ENCODE measurements at places on chromosomes 13 and 19.

GRCh38 chr13:36131222-36131930, at the start of gene DCLK1:
DCLK1 (minus strand) TSS chr13:36131382.
- DNase-seq = no peak

DNA sequence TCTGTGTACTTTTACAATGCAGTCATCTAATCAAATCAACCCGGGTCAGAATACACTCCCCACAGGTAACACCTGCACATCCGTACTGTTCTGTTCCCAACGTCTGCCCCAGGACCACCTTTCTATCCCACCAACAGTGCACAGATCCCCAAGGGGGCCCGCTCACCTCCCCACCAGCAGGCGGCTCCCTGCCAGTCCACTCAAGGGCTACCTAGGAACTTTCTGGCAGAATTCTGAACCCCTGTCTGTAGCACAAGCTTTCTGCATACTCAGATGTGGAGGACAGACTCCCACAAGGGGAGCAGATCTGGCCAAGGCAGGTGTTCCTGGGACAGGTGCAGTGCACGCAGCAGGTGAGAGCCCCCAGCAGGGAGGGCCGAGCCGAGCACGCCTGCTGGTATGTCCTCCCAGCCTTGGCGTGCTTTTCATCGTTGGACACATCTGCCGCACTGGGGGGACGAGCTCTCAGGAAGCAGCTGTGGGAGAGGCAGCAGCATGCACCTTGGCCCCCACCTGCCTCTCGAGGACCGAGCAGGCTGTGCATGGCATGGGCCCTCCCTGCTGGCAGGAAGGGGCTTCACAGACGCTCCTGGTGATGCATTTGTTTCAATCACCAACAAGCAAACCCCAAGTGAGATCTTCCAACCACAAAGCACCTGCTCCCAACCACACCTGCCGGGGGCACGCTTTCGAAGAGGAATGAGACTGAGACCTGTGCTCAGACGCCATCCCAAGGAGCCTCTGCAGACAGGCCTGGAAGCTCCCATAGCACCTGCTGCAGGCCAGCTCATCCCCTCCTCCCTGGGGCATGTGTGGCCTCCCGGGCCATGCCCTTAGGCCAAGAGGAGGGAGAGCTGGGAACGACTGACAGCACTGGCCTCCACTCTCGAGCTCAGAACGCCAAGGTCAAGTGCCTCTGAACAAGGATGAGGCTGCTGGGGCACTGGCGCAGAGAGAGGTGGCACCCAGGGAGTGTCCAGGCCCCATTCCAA, 35.9 kb downstream of the RAB20 start:
- DNase-seq = no peak

DNA sequence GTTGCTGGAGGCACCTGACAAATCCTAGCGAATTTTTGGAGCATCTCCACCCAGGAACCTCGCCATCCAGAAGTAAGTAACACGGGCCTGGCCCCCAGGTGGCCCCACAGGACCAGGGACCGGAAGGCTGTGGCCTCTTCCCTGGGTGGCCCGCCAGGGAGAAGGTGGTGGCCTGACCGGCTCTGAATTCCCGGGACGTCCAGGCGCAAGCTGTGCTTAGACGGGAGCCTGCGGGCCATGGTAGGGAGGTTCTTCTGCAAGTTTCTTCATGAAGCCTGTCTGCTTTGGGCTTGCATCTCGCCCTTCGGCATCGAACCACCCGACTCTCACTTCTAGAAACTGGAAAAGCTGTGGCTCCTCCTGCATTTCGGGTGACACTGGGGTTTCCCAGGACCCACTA, 47.4 kb downstream of the KDM4B start:
- DNase-seq = no peak

DNA sequence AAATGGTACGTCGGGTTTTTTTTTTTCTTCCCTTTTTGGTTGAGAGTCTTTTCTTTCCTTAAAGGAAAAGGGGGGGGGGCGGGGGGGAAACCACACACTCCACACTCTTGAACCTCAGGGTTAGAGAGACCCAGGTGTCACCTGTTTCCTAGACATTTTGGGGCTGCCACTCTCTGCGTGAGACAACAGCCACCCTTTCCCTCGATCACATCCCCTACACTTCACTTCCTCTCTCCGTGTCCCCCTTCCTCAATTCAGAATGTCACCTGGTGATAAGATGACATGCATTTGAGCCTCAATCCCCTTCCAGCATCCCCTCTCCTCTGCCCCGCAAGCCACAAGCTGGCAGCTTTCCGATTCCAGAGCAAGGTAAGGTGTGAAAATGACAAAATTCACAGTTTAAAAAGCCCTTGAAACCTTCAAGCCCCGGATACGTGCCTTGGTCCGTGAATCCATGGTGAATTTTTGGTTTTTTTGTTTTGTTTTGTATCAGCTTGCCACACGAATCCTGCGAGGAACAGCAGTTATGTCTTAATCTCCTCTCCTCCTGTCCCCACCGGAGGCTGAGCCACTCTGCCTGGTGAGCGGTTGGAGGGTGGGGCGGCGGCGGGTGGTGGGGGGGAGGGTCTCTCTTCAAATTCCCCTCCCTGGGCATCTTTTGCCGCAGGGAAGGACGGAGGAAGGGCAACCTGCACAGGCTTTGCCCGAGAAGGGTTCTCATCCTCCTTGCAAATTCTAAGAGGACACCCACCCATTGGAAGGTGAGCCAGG, 4.2 kb downstream of the PTPRS start:
- DNase-seq = no peak

- DNase-seq = peak; percentile 48
These were observed at the start of gene EHD2 for GRCh38 chr19:47713046-47714021. EHD2 (plus strand) TSS chr19:47713422; CDS start chr19:47716613, 3,191 bp downstream.

DNA sequence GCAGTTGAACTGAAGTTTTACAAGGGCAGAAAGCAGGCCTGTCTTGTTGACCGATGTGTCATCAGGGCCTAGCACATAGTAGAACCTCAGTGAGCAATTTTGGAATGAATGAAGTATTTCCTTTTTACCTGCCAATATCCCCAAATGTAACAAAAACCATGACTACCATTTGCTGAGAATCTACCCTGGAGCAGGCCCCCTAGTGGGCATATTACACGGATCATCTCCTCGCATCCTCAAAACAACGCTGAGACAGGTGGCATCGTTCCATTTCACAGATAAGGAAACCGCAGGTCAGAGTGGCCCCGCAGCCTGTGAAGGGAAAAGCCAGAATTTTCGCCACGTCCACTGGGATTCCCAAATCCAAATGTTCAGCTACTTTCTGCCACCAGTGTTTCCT, 77.9 kb downstream of the CACNA1A start:
- peak; percentile 3 for DNase-seq

DNA sequence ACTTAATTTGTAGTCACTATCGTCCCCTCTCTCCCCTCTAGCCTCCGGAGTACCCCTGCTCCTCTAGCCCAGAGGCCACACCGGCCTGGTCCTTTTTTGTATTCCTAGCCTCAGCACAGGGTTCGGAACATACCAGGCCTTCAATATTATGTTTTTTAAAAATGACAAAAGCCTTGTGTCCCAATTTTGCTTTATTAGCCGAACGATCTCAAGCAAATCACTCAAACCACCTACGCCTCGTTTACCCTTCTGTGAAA, 463 bp upstream of the POMP start:
- DNase-seq = no peak

GRCh38 chr19:30802424-30803013, 430.3 kb downstream of the ZNF536 start:
- DNase-seq = no peak

GRCh38 chr13:48593536-48593935, 60.2 kb upstream of the CYSLTR2 start:
- no peak for DNase-seq

DNA sequence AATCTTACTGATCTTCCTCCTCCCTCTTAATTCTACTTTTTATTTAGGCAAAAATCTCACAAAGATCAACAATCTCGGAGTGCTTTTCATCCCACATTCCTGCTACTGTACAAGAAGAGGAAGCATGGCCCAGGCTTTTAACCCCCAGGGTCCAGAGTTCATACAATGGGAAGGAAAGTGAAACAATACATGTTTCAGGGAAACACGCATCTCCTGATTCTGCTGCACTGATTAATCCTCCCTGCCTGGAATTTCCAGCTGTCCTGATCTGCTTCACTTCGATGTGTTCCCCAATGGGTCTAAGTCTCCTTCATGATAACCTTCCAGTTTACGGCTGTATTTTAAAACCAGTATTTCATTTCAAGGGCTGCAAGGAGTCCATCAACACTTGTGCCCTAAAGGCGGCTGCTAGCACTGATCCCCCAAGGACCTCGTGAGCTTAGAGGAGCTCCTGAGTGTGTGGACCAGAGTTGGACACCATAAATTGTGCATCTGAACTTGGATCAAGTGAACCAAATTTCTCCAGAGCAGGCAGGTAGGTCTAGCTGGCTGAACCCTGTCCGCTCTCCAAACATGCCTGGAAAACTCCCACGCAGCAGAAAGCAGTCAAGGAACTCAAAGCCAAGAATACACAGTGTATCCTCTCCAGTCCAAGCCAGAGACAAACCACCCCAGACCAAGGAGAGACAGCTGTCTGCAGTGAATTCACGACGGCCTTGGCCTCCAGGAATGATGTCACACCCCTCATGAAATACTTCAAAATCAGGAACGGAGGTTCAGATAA, 44.3 kb downstream of the COL4A1 start:
- DNase-seq = no peak

DNA sequence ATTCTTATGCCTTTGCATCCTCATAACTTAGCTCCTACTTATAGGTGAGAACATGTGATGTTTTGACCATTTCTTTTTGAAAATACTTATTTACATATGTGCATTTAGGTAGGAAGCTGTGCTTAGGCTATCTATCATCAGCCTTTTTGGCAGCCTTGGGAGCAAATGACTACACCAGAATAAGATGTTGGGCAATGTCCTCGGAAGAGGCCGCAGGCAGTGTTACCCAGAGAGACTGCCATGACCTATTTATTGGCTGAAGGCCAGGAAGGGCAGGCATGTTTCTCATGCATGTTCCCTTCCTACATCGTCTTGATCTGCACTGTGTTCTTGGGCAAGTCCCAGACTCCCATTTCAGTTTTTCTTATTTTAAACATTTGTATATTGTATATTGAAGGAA, 122.3 kb downstream of the B3GLCT start:
- no peak for DNase-seq

GRCh38 chr19:3119071-3119595, 16.7 kb upstream of the GNA15 start:
- no peak for DNase-seq

DNA sequence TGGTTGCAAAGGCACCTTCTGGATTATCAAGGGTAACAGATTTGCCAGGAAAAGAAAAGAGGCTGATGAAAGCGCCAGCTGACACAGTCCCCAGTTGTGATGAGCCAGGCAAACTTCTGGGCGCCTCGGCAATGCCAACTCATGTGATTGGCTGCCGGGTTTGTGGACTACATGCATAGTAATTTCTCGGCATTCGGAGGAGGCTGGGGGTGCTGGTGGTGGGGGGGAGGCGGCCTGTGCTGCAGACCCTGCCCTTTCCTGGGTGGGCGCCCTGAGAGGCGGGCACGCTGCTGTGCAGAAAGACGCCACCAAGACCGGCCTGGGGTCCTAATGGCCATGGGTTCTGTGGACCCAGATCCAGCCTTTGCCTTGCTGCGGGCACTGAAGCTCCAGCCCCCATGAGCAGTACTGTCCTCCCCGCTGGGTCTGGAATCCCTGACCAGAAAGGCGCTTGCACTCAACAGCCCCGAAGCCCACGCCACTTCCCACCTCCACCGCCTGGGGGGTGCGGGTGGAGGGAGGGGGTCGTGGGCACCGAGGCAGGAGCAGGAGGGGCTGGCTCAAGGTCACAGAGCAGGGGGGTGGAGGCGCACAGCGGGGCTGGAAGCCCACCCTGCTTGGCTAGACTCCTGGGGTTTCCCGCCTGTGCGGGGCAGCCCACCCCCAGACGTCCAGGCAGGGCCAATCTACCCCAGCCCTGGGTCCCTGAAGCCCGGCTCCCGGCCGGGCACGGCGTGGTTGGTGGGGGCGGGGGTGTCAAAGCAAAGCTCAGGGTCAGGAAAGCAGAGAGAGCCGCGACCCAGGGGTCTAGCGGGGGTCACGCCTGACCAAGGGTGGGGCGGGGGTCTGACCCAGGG, 1.0 kb downstream of the DIRAS1 start:
- no peak for DNase-seq

- no peak for DNase-seq
These were observed 512 bp downstream of the RPS19 start for GRCh38 chr19:41860419-41861115.

DNA sequence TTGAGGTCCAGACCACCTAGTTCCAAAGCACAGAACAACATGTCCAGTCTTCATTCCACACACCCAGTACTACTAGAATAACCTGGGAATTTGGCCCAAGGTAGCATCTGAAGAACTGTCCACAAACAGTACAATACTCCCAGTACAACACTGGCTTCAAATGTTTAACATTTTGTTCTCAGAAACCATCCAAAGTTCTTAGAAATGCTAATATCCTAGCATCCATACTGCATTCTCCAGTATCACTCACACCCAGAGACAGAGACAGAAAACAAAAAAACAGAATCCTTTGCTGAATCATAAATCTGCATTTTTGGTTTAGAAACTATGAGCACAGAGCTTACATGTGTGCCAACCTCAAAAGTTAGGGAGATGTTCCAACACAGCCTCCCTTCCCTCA, 490.8 kb downstream of the FOXO1 start:
- no peak for DNase-seq

DNA sequence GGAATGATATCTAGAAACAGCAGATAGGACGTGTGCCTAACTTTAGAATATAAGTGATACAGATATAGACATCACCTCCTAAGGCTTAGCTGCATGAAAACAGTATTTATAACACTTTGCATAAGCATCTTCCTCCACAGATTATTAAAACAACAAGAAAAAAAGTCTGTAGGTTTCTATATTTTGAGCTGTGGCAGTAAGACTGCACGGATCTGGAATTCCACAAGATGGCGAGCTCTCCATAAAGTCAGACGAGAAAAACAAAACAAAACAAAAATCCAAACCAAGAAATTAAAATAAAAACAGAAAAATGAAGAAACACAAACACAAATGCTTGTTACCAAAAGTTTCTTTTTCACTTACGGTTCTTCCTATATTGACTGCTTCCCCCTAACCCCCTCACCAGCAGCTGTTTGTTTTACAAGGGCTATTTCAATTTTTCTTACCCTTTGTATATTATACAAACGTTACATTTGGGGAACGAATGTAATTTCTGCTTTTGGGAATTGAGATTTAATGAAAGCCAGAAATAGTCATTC, 285.8 kb downstream of the MYO16 start:
- DNase-seq = peak; percentile 27

GRCh38 chr19:30255791-30256495, 116.2 kb upstream of the ZNF536 start:
- no peak for DNase-seq

DNA sequence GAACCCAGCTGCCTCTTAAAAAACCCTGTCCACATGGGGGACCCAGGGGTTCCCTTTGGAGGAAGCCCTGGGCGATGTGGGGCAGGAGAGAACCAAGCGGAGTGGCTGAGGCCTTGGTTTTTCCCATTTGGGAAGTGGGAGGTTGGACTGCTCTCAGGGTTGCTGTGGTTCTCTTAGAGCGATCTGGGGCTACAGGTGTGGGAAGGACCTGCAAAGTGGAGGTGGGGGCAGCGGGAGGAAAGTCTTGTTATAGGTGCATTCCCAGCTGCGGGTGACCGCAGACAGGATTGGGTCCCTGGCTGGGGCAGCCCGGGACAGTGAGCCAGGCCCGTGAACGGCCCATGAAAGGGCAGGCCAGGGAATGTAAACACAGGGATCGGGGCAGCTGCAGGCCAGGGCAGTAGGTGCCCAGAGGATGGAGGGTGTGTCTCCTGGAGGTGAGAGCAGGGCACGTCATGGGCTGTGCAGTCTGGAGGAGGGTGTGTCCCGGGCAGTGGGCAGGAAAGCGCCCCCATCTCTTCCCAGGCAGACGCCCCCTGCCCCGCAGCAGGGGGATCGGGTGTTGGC, 814 bp downstream of the SLC25A23 start:
- DNase-seq = no peak

GRCh38 chr13:73733706-73734105, 400.5 kb downstream of the KLF12 start:
- DNase-seq = no peak
